CD4-positive, alpha-beta T cell treated with Interleukin-15 for 4 hours (primary cell): ENCODE measurements at places on chromosomes 5 and 9.

DNA sequence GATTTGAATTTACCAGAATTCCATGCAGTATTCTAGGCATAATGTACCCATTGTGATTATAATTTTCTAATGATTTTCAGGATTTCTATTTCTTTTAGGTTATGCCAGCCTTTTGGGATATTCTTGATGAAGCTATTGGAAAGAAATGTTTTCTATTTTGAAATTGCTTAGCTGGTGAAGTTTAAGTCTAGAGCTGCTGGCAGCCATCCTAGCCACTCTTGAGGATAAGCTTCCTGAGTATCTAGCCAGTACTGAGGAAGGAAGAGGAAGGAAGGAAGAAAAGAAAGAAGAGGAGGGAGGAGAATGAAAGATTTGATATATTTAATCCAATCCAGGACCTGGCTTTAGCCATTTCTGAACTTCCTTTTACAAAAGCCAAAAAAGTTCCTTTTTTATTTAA, 142.1 kb upstream of the DAB2 start:
- no peak for DNase-seq

DNA sequence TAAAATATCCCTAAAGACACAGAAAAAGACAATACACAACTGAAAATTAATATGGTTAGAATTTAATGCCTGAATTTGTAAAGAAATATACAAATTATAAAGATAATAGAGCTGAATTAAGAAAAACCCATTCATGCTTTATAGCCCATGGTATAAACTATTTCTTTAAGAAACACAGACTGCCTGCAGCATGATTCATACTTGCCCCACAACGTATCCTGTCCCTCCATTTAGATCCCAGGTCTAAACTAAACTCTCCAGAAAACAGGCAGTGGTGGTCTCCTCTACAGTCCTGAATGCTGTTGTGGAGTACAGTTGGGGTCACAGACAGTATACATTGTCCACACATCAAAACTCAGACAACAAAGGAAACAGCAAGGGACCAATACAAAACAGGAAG, 24.8 kb downstream of the IL6ST start:
- DNase-seq: no peak

- no peak for DNase-seq
Observed at GRCh38 chr9:94908583-94909249, 182.2 kb downstream of the AOPEP start.

- no peak for DNase-seq
Observed at GRCh38 chr5:67100301-67100700, 96.3 kb downstream of the CD180 start.

- DNase-seq: no peak
Observed at GRCh38 chr5:78260771-78261170, 33.7 kb downstream of the AP3B1 start.

GRCh38 chr9:107749787-107750444, 260.3 kb upstream of the KLF4 start:
- DNase-seq: no peak

- peak; percentile 9 for DNase-seq
Observed at GRCh38 chr5:96374653-96375052, 58.4 kb downstream of the PCSK1 start.

GRCh38 chr9:112699230-112699629, 18.7 kb downstream of the INIP start:
- no peak for DNase-seq

GRCh38 chr9:35682520-35683315, 7.0 kb downstream of the TPM2 start:
- no peak for DNase-seq

DNA sequence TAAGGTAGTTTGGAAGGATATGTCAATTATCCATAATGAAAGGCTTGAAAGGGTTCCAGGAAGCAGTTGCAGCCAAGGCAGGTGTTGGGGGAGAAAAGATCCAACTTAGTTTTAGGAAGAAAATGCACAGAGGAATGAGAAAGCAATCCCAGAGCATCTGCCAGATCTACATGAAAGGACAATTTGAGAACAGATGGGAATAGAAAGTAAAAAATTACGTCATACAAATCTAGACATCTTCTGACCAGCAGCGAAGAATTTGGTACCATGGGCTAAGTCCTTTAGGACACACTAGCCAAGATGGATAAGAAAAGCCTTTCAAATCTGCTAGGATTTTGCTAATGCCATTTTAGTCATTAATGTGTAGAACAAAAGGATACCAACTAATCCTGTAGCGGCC, 244.1 kb upstream of the PRR16 start:
- no peak for DNase-seq

DNA sequence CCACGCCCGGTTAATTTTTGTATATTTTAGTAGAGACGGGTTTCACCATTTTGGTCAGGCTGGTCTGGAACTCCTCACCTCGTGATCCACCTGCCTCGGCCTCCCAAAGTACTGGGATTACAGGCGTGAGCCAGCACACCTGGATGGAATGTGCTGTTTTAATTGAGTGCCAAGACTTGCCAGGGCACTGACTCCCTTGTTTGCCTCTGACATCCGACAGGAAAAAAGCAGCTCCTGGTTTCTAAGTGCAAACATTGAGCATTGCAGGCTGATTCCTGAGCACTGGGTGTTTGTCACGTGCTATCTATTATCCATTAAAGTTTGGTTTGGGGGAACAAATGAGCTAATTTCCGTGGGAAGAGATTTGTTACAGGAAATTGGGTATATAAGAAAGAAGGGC, 70.6 kb upstream of the CKMT2 start:
- no peak for DNase-seq
